ENCODE measurements at places on chromosomes 12 and 14. TPM values are rescaled to one million over a fixed set of nuclear protein-coding genes. Genes with fewer than 3 reads are reported as not detected.

GRCh38 chr12:76864791-76865400, 13.9 kb downstream of the CSRP2 start:
- DNase-seq: no peak

The ABCC9 gene
- 0.05 TPM for total RNA-seq

- DNase-seq: no peak
Measured at GRCh38 chr12:108798551-108799221, 58.7 kb downstream of the SSH1 start.

DNA sequence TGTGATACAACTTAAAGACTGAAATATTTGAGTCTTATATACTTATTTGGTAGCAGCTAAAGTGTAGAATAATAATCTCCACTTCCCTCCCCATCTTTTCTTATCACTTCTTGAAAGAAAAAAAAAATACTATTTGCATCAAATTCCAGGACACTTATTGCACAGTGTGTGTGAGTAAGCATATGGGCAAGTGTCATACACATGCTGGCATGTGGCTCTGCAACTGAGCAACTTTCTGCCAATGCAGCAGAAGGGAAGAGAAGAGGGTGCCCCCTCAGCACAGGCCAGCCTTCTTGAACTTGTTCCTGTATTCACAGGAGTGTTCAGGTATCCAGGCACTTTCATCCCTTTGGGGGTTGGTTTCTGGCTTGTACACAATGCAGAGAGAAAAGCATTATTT, 145.8 kb downstream of the CPNE8 start:
- no peak for DNase-seq

GRCh38 chr12:42156232-42156631, 11.6 kb upstream of the GXYLT1 start:
- no peak for DNase-seq

- DNase-seq: no peak
Measured at GRCh38 chr14:58732387-58732786, 94.6 kb downstream of the DACT1 start.
